ENCODE measurements at places on chromosomes 11 and 22. TPM values are rescaled to one million over a fixed set of nuclear protein-coding genes. Genes with fewer than 3 reads are reported as not detected.

Gene TRIM51
- not detected for total RNA-seq

DNA sequence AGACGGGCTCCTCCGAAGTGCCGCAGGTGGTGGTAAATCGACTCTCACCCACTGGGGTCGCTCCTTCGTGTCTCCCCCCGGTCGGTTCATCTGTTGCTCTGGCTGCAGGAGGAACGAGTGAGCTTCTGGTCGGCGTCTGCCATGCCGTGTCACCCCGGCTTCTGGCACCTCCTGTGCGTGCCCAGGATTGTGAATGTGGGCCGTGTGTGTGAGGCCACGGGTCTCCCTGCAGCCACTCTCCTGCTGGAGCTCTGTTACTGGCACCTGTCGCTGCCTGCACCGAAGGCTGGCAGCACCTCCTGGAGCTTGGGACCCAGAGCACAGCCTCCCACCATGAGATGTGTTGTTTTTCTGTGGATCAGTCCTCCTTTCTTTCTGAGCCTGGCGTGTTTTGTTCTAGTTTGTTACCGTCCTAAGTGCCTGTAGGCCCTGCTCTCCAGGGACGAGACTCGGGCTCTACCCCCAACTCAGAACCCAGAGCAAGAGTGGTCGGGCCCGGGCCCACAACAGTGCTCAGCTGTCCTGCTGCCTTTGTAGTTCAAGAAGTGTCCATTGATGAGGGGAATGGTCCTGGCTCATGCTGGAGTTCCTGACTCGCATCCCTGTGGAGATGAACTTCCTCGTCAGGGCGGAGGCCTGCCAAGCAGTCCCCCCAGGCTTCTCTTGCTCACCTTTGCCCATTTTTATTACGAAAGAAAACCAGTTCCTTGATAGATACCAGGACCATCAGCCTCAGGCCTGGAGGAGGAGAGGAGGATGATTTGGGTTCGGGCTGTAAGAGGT is 66.6 kb downstream of the MED15 start:
- no peak for DNase-seq

Gene TRIM49D2
- not detected for total RNA-seq

Gene GTSE1
- 9.4 TPM for total RNA-seq

- DNase-seq, result no peak
Measured at GRCh38 chr22:16845881-16846280, 20.7 kb upstream of the XKR3 start.

Gene DRD2
- not detected for total RNA-seq

DNA sequence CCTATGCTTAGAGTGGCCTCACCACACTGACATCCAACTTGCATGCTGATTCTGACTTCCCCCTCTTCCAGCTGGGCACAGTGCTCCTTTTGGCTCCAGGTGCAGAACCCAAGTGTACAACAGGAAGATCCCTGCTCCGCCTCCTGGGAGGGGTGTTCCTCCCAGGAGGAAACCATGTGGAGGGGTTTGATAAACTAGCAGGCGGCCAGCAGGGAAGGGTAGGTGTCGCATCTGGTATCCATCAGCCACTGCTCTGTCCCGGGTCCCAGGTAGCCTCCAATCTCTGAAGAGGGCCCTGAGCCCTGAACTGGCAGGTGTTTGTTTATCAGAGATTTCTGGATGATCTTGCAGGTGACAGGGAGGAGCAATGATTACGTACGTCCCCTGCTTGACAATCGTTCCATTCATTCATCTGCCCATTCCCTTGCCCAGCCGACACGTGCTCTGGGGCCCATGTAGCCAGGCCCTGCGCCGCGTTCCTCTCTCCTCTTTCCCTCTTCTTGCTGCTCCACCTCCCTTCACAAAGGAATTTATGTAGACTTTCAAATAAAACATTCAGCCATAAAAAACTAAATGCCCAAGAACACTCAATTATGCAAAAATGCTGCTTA is 41.2 kb upstream of the MICAL2 start:
- DNase-seq, result no peak

GRCh38 chr11:2534957-2535672 is 90.3 kb downstream of the KCNQ1 start:
- no peak for DNase-seq

DNA sequence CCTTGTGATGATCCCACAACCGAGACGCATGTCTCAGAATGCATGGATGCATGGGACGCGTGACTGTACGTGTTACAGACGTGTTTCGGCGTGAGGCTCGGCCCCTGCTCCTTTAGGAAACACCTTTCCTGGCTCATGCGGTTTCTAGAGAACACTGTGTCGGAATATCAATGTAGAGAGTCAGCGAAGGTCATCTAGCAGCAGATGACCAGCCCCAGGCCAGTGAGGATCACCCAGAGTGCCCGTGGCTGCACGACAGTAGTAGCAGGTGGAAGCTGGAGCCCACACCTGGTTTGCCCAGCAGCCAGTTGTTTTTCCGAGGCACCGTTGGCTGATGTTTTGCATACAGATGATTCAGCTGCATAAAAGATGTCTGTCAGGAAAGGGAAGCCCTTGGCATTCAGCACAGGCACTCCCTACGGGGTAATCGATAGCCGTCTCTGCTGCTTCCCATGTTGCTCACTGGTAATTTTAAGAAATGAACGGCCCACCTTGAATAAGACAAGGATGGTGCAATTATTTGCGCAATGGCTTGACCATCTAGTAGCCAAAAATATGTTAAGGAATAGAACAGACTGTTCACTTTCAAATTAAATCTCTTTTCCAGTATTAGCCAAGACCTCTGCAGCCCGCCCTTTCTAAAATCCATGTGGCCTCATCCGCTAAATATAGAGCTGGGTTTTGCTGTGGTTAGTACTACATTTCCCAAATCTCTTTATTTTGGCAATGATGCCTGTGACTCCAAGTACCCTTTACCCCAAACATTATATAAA is 1.1 kb upstream of the CLTCL1 start:
- DNase-seq, result peak; percentile 68

Gene DDI1
- total RNA-seq, result not detected

DNA sequence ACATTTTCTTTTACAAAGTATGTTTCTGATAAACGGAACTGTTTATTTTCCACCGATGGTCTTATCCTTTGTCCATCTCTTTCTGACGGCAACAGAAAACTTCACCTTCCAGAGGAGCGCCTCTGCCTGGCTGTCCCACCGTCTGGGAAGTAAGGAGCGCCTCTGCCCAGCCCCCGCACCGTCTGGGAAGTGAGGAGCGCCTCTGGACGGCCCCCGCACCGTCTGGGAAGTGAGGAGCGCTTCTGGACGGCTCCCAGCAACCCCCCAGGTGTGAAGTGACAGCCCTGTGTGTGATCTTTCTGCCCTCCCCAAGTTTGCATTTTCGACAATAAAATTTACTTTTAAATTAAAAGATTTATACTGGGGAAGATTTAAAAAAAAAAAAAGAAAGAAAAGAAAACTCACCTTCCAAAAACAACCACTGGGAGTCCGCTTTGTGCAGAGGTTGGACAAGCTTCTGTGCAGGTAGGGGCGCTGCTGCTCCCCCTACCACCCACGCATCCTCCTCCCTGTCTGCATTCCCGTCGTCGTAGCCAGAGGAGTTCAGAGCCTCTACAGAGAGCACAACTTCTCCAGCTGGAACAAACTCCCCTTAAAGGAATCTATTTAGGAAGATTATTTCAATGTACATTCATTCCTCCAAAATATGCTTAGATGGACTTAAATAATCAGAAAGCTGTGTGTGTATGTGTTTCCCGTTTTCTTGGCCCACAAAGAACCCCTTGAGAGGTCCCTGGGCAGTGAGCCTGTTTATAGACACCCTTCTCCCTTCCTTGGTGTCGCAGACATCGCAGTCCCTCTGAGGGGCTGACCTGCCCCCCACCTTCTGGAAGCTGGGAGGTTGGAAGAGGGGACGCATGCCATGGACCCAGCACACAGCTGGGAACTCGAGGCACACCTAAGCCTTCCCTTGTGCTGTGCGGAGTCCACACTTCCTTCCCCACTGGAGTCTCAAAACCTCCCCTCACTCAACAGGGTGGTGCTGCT is 849 bp upstream of the APOBEC3B start:
- no peak for DNase-seq

DNA sequence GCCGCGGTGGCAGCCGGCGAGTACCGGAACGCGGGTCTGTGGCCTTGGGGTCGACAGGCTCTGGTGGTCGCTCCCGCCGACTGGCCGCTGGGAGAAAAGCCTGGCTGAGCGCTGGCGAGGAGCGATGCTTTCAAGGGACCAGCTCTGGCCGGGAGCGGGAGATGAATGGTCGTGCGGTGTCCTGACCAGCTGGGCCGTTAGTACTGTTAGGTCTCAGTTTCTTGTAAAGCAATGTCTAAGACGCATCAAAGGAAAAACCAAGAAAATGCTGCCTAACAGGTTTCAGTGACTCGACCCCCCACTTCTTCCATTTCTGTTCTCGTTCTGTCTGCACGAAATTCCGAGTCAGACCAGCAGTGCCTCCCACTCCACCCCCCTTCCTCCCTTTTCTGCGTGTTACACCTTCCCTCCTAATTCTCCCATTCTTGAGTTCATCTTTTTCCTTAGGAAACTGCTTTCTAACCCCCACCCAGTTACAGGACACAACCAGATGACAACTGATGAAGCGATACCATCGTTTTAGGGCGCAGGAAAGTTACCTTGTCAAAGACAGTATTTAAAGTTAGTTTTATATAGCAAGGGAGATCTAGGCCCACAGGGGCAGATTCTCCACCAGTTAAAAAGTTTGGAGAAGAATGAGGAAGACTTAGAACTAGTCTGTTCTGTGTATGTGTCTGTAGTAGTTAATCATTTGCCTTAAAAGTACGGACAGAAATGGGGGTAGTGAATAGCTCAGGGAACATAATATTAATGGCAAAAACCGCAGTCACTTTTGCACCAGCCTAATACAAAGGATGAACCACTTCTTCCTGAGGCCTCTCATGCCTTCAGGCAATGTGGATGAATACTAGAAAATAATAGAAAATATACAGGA is 1.0 kb downstream of the CUL5 start:
- no peak for DNase-seq

Gene CNTF
- total RNA-seq, result 1.6 TPM

Gene PAX6
- not detected for total RNA-seq

- DNase-seq, result no peak
Measured at GRCh38 chr11:127182586-127183203, 182.1 kb upstream of the KIRREL3 start.

- no peak for DNase-seq
Measured at GRCh38 chr11:36695571-36695970, 97.5 kb upstream of the RAG2 start.

DNA sequence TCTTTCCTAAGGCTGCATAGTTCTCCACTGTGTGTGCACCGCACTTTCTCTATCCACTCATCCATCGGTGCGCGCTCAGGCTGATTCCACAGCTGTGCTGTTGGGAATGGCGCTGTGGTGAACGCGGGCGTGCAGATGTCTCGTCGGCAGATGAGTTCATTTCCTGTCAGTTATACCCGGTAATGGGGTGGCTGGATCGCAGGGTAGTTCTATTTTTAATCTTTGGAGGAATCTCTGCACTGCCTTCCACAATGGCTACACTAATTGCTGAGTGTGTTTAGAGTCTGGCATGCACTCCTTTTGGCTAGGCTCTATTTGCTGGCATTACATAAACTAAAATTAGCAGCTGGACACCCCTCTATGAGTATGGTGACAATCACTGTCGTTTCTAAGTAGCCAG is 27.9 kb upstream of the KRTAP5-7 start:
- DNase-seq, result peak; percentile 69

GRCh38 chr11:102630598-102631448 is 5.7 kb upstream of the MMP20 start:
- no peak for DNase-seq

Gene GALNT18
- 42.5 TPM for total RNA-seq

- no peak for DNase-seq
Measured at GRCh38 chr11:62687508-62688396, 1.6 kb downstream of the LRRN4CL start.

Gene TRPC6
- total RNA-seq, result 43.8 TPM

Gene CDON
- 24.4 TPM for total RNA-seq

DNA sequence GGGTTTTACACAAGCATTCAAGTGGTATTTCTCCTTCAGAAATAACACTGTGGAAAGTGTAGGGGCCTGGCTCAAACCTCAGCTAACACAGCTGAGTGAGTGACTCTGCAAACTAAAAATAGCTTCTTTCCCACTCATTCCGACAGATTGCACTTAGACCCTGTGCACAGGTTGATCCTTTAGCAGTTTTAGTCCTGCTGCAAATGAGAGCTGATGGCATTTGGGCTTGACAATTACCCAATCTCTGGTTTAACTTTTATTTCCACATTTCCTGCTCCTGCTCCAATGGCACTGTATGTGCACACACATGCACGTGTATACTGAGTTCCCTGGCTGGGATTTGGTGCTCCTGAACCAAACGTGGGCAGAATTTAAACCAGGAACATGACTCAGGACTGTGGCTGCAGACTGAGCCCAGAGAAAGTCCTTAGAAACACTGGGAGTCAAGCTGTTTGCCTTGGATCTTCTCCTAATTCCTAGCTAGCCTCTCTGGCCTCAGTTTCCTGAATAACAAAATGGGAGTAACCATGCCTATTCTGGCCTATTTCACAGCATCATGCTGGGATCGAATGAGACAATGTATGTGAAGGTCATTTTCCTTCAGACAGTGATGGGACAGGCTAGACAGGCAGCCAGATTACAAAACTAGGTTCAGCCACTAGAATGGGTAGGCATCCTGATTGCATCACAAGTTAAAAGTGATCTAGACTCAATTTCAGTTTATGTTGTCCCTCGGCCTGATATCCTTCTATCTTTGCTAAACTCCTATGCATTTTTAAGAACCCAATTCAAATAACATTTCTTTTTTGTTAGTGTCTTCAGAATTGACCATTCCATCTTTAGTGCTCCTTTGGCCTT is 58.2 kb downstream of the SERGEF start:
- no peak for DNase-seq

- DNase-seq, result no peak
Measured at GRCh38 chr11:45730014-45730413, 64.6 kb upstream of the CHST1 start.

Gene CACNA1I
- total RNA-seq, result 0.03 TPM

- DNase-seq, result no peak
Measured at GRCh38 chr11:45892856-45893255, 7.4 kb downstream of the MAPK8IP1 start.

DNA sequence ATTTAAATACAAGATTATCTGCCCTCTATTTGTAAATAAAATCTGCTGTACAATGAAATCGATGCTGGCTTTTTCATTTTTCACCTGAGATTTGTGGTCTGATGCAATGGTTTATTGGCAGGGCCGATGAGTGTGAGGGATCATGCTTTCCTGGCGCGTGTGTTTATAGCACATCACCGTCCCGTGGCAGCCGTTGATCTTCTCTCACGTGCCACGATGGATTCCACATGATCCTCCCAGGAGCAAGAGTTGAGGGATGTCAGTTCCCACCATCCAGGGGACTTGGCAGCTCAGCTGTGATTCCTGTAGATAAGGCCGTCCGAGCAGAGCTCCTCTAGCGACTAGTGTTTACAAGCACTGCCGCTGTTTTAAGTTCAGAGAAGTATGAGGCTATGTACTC is 213.7 kb downstream of the TBC1D22A start:
- no peak for DNase-seq

- DNase-seq, result peak; percentile 23
Measured at GRCh38 chr11:11346303-11346702, 6.7 kb downstream of the CSNK2A3 start.

Gene POLA2
- 5.9 TPM for total RNA-seq

DNA sequence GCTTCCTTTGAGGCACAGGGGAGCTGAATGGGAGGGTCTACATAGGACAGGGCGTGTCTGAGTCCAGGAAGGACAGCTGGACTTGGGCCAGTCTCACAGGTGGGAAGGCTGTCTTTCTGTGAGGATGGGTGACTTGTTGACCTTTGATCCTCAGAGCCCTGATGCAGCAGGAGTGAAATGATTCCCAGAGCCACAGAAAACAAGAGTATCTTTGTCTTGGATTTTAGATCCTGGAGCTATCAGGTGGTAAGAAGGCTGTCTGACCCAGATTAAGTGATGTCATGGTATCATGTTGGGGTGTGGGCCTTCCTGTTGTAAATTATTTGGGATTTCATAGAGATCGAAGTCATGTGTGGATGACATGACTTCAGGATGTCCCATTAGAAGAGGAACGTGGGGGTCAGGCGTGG is 15.0 kb downstream of the PTPRJ start:
- no peak for DNase-seq

All from osteocyte (in vitro differentiated cells).